ENCODE measurements at places on chromosomes 11 and 22. TPM values are rescaled to one million over a fixed set of nuclear protein-coding genes. Genes with fewer than 3 reads are reported as not detected.

The LRRC4C gene
- 90.2 TPM for total RNA-seq

The FAM180B gene
- total RNA-seq: not detected

The HINFP gene
- total RNA-seq: 25.8 TPM

The WNT11 gene
- total RNA-seq: 0.69 TPM
